ENCODE measurements at places on chromosomes 5 and 9. TPM values are rescaled to one million over a fixed set of nuclear protein-coding genes. Genes with fewer than 3 reads are reported as not detected.

The DNAH5 gene
- total RNA-seq: 1.7 TPM

The EPB41L4B gene
- 5.9 TPM for total RNA-seq

The UBAP1 gene
- total RNA-seq: 37.4 TPM

The PCDHA6 gene
- total RNA-seq: not detected

The GFPT2 gene
- total RNA-seq: 2.4 TPM

The IRX2 gene
- 17.2 TPM for total RNA-seq

All from epithelial cell of proximal tubule (primary cell).